ENCODE measurements at places on chromosomes 2 and 18. TPM values are rescaled to one million over a fixed set of nuclear protein-coding genes. Genes with fewer than 3 reads are reported as not detected.

GRCh38 chr18:73059280-73059679, 191.5 kb upstream of the NETO1 start:
- no peak for DNase-seq
- no peak overlapping the region for H3K27ac ChIP-seq
- H3K36me3 ChIP-seq: no peaks in the 10 kb centered on the region
- H3K4me3 ChIP-seq: no peak overlapping the region
- no peaks in the 10 kb centered on the region for H3K27me3 ChIP-seq

DNA sequence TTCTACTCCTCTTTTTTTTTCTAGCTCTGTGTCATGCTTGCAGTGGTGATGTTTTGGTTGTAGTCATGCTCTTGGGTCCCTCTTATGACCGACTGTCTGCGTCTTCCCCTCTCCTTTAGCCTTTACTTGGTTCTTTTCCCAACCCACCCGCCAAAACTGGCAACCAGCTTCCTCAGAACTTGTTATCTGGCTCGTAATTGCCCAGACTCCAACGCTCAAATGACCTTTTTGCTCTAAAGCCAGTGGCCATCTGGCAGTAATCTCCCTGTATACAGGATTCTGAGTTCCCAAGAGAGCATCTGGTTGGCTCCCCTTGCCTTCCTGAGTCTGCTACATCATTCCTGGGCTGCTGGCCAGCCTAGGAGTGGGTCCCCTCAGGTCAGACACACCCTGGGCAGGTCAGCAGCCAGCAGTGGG, 147.2 kb downstream of the MGAT5 start:
- H3K4me1 ChIP-seq: no peaks in the 10 kb centered on the region
- H3K4me3 ChIP-seq: no peak overlapping the region
- no peaks in the 10 kb centered on the region for H3K36me3 ChIP-seq
- H3K27ac ChIP-seq: no peak overlapping the region

DNA sequence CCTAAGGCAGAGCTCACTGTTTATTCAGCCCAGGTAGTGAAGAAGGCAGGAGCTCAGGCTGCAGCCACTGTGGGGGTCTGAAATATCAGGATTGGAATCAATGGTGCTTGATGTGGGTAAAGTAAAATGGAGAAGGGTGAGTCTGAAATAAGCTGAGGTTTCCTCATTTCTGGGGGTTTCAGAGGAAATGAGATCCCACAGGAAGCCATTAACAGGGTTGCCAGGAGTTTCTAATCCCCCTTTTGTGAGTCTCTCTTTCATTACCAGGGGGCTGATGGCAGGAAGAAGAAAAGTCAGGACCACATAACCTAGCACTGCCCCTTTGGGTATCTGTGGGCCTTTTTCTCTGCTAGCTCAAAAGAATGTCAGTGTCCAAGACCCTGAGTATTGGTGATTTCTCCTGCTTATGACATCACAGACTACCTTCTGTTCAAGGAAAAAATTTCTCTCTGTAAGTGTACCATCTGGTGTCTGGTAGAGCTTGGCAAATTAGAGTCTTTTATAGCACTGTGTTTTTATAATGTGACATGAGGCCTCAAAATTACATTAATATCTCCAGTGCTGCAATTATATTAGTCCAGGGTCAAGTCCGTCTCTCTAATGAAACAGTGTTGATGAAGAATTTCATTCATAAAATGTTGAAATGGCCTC, 56.0 kb downstream of the LBH start:
- H3K27me3 ChIP-seq: no peaks in the 10 kb centered on the region
- no peak for DNase-seq
- H3K4me1 ChIP-seq: no peaks in the 10 kb centered on the region

The CGREF1 gene
- 2.0 TPM for polyA plus RNA-seq

GRCh38 chr2:119846021-119846420, 86.3 kb downstream of the PTPN4 start:
- no peaks in the 10 kb centered on the region for H3K4me1 ChIP-seq
- DNase-seq: no peak
- H3K27me3 ChIP-seq: no peaks in the 10 kb centered on the region
- no peak overlapping the region for H3K27ac ChIP-seq
- H3K36me3 ChIP-seq: no peaks in the 10 kb centered on the region
- no peak overlapping the region for H3K4me3 ChIP-seq

DNA sequence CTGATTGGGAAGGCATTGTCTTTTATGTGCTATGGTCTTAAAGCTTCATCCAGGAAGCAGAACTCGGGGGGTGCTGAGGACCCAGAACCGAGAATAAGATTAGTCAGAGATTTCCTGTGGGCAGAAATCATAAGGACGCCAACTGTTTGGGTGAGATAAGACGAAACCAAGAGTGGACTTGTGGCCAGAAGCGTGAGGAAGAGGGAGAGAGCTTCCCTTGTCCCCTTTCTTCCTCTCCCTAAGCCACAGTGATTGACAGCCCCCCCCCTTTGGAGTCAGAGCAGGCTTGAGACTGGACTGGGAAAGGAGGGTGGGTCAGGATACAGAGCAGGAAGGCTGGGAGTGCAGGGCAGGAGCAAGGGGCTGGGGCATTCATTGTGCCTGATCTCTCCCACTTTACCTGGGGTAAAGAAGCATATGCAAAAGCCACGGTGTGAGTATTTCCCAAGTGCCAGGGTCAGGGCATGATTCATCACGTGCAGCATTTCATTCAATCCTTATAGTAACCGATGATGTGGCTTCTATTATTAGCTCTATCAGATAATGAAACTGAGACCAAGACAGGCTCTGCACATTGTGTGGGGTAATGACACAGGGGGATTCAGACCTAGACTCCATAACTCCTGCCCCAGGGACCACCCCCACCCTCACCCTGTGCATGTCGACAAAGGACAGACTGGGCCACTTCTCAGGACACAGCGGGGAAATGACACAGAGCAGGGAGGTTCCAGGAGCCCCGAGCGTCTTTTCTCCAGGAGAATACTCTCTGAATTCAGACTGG, 3.0 kb upstream of the IL1RN start:
- H3K4me3 ChIP-seq: peak overlapping the region; percentile 43
- no peak for DNase-seq
- no peaks in the 10 kb centered on the region for H3K36me3 ChIP-seq
- H3K27ac ChIP-seq: peak overlapping the region; percentile 75
- peaks cover 39% of the 10 kb centered on the region for H3K4me1 ChIP-seq

The GAL3ST2 gene
- not detected for polyA plus RNA-seq

DNA sequence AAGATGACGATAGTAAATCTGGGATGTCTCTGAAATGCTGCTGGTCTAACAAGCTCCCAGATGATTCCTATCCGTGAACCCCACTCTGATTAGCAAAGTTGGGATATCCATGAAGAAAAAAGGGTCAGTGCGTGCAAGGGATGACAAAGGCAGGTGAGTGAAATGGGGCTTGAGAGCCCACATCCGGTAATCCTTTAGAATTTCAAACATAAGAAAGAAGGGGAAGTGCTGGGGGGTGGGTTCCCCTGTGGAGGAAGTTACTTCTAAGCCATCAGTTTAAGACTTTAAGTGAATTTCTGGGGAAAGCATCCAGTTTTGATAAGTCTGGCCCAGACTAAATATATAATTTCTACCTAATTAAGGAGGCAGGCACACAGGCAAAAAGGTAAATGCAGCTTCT, 209.5 kb downstream of the DPP10 start:
- H3K27me3 ChIP-seq: peaks cover 3% of the 10 kb centered on the region
- H3K4me1 ChIP-seq: no peaks in the 10 kb centered on the region
- H3K4me3 ChIP-seq: no peak overlapping the region
- H3K27ac ChIP-seq: no peak overlapping the region
- no peak for DNase-seq

The FSIP2 gene
- 0.47 TPM for polyA plus RNA-seq

The HK2 gene
- polyA plus RNA-seq: 2.2 TPM

GRCh38 chr2:233211548-233211895, 40.0 kb upstream of the ATG16L1 start:
- no peak for DNase-seq
- H3K27me3 ChIP-seq: no peaks in the 10 kb centered on the region
- H3K36me3 ChIP-seq: no peaks in the 10 kb centered on the region
- no peak overlapping the region for H3K27ac ChIP-seq
- no peaks in the 10 kb centered on the region for H3K4me1 ChIP-seq
- no peak overlapping the region for H3K4me3 ChIP-seq

The MC2R gene
- polyA plus RNA-seq: 5.6 TPM

DNA sequence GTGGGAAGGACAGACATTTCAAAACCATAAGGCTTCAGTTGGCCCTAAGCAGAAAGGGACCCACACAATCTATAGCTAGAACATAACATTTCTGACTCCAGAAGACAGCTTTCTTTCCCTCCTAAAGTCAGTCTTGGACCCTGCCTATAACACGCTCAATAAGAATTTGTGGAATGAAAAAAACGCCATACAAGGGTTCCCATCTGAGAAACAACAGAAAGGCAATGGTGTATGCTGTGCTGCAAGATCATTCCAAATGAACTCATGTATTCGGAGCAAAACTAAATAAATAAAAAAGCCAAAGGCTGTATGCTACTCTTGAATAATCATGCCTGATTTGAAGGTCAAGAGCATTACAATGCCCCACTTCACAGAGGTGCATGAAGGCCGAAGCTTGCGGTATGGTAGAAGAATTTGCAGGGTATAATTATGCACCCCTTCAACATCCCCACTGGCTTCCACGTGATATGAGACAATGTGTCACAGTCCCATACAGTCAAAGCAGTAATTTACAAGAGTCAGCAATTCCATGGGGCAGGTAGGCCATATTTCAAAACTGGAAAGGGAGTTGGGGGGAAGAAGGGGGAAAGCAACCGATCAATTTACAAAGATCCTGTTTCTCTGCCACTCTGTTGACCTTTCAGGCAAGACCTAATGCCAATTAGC, 61.4 kb upstream of the SLC14A2 start:
- no peak overlapping the region for H3K27ac ChIP-seq
- H3K36me3 ChIP-seq: no peaks in the 10 kb centered on the region
- H3K4me3 ChIP-seq: no peak overlapping the region
- no peaks in the 10 kb centered on the region for H3K4me1 ChIP-seq
- no peak for DNase-seq

- peaks cover 15% of the 10 kb centered on the region for H3K4me1 ChIP-seq
- no peak overlapping the region for H3K27ac ChIP-seq
- H3K36me3 ChIP-seq: no peaks in the 10 kb centered on the region
- peak; percentile 23 for DNase-seq
Observed at GRCh38 chr2:91477731-91478672, 2786.5 kb downstream of the RPIA start.

DNA sequence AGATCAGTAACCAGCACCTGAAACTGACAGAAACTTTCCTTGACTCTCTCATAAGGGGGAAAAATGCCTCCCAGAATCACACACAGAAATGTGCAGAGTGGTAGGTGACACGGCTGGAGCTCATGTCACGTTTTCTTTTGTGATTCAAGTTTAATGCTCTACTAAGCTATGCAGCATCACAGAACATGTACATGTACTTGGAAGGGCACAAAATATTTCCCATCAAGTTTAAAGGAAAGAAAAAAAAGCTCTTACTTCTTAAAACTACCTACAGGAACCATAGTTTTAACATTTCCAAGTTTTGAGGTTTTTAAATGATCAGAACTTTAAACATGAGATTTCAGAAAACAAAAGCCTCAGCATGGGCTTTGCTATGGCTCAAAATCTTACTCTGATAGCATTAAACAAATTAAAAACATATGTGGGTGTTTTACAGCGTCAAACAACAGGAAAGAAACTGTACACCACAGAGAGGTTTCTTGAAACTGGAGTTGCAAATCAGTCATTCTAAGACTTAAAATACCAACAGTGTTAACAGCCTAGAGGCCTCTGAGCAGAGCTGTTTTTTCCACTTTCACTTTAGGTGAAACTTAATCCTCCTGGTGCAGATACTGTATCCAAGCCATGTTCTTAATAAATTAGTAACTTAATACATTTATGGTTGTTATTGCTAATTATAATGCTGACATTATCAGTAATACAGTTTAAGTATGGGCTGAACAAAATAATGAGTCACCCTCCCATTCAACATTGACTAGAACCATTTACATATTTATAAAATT, 30.1 kb downstream of the MBP start:
- no peak for DNase-seq
- no peak overlapping the region for H3K4me3 ChIP-seq
- peaks cover 54% of the 10 kb centered on the region for H3K4me1 ChIP-seq
- no peaks in the 10 kb centered on the region for H3K27me3 ChIP-seq
- peak overlapping the region; percentile 90 for H3K27ac ChIP-seq
- no peaks in the 10 kb centered on the region for H3K36me3 ChIP-seq

GRCh38 chr18:75070625-75071483, 138.1 kb downstream of the PTGR3 start:
- DNase-seq: peak; percentile 53
- no peaks in the 10 kb centered on the region for H3K27me3 ChIP-seq
- no peaks in the 10 kb centered on the region for H3K36me3 ChIP-seq
- H3K4me3 ChIP-seq: no peak overlapping the region

GRCh38 chr18:8188184-8188583, 421.1 kb upstream of the RAB12 start:
- no peak overlapping the region for H3K4me3 ChIP-seq
- no peak for DNase-seq
- H3K4me1 ChIP-seq: no peaks in the 10 kb centered on the region

The APLF gene
- polyA plus RNA-seq: 2.7 TPM

The MYO3B gene
- 0.08 TPM for polyA plus RNA-seq

The GKN1 gene
- 0.68 TPM for polyA plus RNA-seq

GRCh38 chr2:99971326-99971900, 171.0 kb downstream of the AFF3 start:
- H3K36me3 ChIP-seq: no peaks in the 10 kb centered on the region
- no peak for DNase-seq
- no peak overlapping the region for H3K4me3 ChIP-seq
- no peak overlapping the region for H3K27ac ChIP-seq
- H3K4me1 ChIP-seq: no peaks in the 10 kb centered on the region
- H3K27me3 ChIP-seq: no peaks in the 10 kb centered on the region

The IL36B gene
- not detected for polyA plus RNA-seq

DNA sequence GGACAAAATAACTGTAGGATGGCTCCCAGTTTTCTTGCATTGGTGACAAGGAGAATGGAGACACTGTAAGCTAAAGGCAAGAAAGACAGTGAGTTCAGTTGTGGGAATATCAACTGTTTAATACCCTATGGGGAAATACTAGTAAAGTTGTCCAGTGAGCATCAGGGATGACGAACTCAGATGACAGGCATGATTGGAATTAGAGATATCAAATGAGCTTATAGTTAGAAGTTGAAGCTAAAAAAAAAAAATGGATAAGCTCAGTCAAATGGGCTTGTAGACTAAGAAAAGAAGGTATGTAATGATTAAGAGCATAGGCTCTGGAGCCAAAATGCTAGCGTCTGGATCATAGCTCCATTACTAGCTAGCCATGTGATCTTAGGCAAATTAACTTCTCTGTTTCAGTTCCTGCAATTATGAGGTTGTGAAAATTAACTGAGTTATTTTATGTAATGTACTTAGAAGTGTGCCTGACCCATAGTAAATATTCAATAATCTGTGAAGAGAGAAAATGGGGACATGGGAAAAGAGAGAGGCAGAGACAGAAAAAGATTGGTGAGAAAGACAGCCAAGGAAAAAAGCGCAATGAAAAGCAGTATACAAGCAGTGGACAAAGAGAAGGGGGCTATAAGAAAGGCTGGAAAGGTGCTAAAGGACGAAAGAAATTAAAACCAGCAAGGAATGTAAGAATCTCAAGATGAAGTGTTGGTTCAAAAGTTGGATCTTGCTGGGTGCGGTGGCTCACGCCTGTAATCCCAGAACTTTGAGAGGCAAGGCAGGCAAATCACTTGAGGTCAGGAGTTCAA, 95.7 kb upstream of the SLC39A10 start:
- H3K4me1 ChIP-seq: peaks cover 9% of the 10 kb centered on the region
- H3K27me3 ChIP-seq: no peaks in the 10 kb centered on the region
- DNase-seq: no peak
- no peak overlapping the region for H3K4me3 ChIP-seq
- H3K27ac ChIP-seq: no peak overlapping the region
- no peaks in the 10 kb centered on the region for H3K36me3 ChIP-seq

The FEV gene
- polyA plus RNA-seq: 3.5 TPM

The SLC5A6 gene
- polyA plus RNA-seq: 17.8 TPM
